Glomerular endothelial cell (primary cell): ENCODE measurements at places on chromosomes 11 and 22.

- no peak for DNase-seq
Observed at GRCh38 chr11:16262645-16262955, 93.7 kb downstream of the SOX6 start.

DNA sequence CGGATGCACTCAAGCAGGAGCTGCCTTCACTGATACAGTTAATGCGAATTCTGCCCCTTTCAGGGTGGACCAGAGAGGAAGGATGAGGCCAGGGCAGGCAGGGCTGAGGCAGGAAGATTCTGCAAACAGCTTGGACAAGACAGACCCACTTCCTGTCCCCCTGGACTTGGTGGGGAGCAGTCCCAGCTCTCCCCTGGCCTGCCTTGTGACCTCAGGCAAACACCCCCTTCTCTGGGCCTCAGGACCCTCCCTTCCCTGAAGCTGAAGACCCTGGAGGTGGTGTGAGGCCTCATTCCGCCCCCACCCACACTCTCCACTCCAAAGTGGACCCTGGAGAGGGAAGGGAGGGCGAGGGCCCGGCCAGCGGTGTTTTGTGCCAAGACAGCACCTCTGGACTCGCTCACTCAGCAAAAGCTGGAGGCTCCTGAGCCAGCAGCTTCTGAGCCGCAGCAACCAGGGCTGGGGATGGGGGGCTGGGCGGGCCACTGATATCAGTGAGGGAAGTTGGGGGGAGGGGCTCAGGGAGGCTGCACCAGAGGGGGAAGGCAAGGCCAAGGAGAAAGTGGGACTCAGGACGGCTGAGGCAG lies 8.5 kb downstream of the RAB3IL1 start:
- no peak for DNase-seq

- no peak for DNase-seq
Observed at GRCh38 chr11:69080257-69080995, 31.7 kb downstream of the TPCN2 start.

GRCh38 chr11:2135648-2136201 lies 3.5 kb downstream of the IGF2 start:
- DNase-seq, result no peak

- DNase-seq, result no peak
Observed at GRCh38 chr11:125514336-125515101, 18.5 kb upstream of the FEZ1 start.

DNA sequence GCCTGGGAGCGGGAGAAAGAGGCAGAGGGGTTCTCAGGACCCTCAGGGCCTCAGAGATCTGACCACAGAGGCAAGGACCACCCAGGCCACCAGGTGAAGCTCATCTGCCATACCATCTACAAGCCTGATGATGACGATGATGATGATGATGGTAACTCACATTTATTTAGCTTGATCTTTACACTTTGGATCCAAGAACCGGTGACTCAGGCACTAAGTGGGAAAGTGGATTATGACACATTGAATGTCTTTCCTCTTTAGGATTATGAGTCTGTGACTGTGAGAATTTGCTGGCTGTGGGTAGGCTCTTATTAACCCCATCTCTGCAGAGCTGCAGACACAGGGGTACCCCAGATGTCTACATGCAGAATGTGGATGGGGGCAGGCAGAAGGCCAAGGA lies 110.3 kb downstream of the DSCAML1 start:
- DNase-seq, result no peak

- no peak for DNase-seq
Observed at GRCh38 chr11:126716456-126717083, 284.0 kb downstream of the KIRREL3 start.

- no peak for DNase-seq
Observed at GRCh38 chr11:67099831-67100324, 19.2 kb upstream of the KDM2A start.

GRCh38 chr11:64764040-64764611 lies 4.4 kb upstream of the PYGM start:
- DNase-seq, result no peak

DNA sequence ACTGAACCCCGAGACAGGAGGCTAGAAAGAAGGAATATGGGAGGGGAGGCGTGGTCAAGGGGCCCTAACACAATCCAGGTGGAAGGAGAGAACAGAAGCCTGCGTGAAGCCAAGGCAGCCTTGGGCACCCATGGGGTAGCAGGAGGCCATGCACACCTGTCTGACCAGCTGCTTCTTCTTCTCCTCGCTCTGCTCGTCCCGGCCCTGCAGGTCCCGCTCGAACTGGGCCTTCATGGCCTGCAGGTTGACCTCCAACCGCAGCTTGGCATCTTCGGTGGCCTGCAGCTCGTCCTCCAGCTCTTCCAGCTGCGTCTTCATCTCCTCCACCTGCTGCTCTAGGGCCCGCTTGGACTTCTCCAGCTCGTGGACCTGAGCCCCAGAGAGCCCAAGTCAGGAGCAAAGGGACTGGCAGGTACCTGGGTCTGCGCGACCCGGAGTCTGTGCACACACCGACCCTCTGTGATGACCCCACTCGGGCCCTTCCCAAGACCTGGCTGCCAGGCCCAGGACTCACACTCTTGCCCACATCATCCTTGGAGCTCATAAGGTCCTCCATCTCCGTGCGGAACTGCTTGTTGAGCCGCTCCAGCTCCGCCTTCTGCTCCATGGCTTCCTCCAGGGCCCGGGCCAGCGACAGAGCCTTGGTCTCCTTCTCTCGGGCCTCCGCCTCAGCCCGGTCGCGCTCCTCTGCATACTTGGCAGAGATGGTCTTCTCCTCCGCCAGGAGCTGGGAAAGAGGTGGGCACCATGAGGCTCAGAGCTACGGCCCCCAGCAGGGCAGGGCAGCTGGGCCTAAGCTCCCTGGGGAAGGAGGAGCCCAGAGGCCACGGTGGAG lies 35.9 kb downstream of the APOL1 start:
- DNase-seq, result no peak

GRCh38 chr11:72271980-72272379 lies 28.0 kb upstream of the PHOX2A start:
- no peak for DNase-seq

- DNase-seq, result no peak
Observed at GRCh38 chr11:133895551-133895950, 50.2 kb upstream of the SPATA19 start.

GRCh38 chr11:109349276-109350080 lies 72.5 kb upstream of the C11orf87 start:
- DNase-seq, result no peak

DNA sequence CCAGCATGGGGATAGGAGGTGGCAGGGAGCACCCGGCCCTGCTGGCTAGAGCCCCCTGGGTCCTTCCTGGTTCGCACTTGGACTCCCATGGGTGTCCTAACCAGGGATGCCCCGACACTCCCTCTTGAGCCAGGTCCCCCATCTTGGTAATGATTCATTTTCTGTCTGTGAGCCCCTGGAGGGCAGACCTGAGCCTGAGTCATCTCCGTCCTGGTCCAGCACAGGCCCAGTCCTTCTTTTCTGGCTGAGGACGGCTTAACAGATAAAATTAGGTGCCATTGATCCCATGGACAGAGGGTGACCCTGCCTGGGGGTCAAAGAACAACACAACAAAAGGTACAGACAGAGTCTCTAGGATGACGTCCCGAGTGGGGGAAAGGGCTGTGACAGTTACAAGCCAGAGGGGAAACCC lies 3.5 kb downstream of the RHOD start:
- DNase-seq, result no peak

GRCh38 chr11:36447947-36448346 lies 62.1 kb downstream of the TRAF6 start:
- DNase-seq, result no peak

DNA sequence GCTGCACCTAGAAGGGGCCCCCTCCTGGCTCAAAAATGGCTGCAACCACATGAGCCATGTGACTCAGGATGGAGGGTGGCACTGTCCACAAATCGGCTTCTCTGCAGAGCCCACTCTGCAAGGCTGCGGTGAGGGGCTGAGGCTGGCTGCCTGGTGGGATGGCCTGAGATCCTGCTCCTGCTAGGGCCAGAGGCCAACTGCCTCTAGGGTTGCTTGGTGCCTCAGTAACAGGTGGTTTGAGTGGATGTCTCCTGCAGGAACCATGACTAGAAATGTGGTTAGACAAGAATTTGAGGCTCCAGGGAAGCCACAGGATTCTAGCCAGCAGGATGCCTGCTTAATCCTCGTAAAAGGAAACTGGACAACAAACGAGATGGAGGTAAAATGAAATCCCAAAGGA lies 17.1 kb downstream of the PATZ1 start:
- DNase-seq, result no peak

DNA sequence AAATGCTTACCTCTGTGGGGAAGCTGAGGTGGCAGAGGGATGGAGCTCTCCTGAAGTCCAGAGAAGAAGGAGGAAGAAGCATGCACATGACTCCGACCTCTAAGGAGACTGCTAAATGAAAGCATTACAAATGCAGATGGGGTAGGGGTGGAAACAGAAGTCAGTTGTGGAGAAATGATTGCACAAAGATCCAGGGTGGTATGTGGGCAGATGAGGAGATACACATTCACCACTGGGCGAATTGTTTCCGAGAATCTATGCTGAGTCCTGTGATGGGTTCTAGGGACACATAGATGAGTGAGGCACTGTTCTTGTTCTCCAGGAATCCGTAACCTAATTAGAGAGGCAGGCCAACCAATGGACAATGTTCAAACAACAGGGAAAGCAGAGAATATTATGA lies 188.9 kb upstream of the ZBED5 start:
- DNase-seq, result no peak

GRCh38 chr11:108939135-108939534 lies 274.3 kb downstream of the DDX10 start:
- DNase-seq, result no peak

GRCh38 chr22:50529897-50530579 lies at the start of gene TYMP:
TSS of gene TYMP (minus strand) at chr22:50530012. CDS start at chr22:50529709, 303 bp downstream.
- no peak for DNase-seq

DNA sequence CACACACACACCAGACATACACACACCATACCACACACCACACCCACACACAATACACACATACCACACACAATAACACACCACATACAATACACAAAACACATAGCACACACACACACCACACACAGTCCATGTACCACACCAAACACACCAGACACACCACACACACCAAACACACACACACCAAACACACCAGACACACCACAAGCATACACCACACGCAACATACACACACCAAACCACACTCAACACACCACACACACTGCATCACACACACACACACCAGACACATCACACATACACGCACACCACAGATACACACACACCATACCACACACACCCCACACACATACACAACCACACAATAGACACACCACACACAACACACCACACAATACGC lies 54.8 kb downstream of the IGSF9B start:
- no peak for DNase-seq

GRCh38 chr11:44611687-44612434 lies 46.4 kb downstream of the CD82 start:
- no peak for DNase-seq

DNA sequence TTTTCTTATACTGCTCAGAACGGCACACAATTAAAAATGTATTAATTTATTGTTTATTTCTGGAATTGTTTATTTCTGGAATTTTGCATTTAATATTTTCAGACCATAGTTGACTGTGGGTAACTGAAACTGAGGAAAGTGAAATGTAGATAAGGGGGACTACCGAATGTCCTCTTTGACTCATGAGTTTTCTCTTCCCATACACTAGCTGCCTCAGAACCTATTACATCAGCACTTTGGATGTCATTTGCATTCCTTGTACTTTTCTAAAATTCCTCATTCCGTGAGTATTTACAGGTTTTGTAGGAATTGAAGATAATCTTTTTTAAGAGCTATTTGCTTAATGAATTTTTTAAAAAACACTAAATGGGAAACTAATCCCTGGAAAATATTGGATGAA lies 29.8 kb downstream of the ZC3H12C start:
- no peak for DNase-seq

DNA sequence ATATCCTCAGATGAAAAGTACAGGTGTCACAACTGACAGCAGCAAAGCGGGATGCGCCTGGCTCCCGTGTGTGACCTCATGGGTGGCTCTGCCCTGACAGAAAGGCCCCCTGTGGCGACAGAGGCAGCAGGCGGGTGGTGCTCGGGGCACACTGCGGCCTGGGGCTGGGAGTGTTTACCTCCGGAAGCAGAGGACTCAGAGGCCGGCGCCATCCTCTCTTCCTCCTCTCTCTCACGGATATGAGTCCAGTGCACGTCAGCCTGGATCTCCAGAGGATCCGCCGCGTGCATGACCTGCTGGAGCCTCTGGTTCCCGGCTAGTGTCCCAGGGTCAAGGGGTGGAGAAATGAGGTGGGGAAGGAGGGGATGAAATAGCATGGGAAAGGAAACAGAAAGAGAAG lies 53.2 kb upstream of the BID start:
- no peak for DNase-seq

GRCh38 chr11:120063686-120064340 lies 74.1 kb downstream of the TRIM29 start:
- no peak for DNase-seq

- no peak for DNase-seq
Observed at GRCh38 chr11:129366737-129367597, 8.7 kb upstream of the BARX2 start.

GRCh38 chr11:116972691-116973090 lies 125.5 kb downstream of the SIK3 start:
- no peak for DNase-seq

DNA sequence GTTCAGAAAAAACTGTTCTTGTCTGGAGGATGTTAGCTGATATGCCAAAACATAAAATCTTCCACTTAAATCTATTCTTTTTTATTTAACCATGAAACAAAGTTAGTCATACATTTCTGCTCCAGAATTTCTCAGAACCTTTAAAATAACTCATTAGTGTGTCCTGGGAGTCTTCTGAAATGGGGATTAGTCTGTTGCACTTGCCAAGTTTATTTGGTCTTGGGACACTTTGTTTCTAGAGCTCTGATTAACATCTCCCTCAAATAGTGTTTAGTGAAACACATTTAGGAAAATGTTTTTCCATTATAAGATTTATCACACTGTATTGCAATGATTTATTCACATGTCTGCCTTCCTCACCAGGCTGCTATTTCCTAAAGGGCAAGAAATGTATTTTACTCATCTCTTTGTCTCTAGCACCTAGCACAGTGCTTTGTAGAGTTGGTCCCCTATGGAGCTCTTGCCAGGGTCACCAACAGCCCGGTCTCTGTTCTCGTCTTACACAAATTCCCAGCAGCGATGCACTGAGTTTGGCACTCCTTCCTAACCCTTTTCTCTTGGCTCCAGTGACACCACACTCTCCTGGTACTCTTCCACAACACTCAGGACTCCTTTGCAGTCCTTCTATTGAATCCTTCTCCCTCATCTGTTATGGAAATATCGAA lies 189.2 kb downstream of the CSNK2A3 start:
- DNase-seq, result no peak

GRCh38 chr22:25643232-25644000 lies 78.9 kb downstream of the GRK3 start:
- no peak for DNase-seq

DNA sequence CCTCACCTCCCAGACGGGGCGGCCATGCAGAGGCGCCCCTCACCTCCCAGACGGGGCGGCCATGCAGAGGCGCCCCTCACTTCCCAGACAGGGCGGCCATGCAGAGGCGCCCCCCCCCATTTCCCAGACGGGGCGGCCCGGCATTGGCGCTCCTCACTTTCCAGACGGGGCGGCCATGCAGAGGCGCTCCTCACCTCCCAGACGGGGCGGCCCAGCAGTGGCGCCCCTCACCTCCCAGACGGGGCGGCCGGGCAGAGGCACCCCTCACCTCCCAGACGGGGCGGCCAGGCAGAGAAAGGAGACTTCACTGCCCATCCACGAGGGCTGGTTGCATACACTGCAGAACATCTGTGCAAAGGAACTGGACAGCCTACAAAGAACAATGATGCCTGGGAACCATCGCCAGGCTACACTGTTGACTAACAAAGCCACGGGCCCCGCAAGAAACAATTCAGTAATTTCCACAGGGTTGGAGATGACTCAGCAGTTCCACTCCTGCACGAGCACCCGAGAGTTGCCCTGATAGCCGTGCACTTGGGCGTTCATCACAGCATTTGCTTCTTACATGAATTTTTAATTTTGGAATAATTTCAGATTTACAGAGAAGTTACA lies 58.7 kb downstream of the CTTN start:
- DNase-seq, result peak; percentile 27
